ENCODE measurements at places on chromosomes 2 and 18.

GRCh38 chr2:46909771-46910419, 5.7 kb downstream of the MCFD2 start:
- peak; percentile 67 for DNase-seq

DNA sequence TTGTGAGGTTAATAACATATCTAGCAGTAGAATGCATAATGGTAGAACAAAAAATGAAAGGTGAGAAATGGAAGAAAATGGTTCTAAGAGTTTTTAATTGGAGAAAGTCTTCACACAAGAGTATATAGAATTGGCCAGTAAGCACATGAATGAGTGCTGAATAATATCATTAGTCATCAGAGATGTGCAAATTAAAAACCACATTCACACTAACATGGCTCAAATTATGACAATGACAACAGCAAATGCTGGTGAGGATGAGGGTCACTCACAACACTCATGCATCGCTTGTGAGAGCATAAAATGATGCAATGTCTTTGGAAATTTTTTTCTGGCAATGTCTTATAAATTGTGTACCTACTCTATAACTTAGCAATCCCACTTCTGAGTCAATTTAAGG, 1355.4 kb upstream of the ACVR2A start:
- DNase-seq: no peak

DNA sequence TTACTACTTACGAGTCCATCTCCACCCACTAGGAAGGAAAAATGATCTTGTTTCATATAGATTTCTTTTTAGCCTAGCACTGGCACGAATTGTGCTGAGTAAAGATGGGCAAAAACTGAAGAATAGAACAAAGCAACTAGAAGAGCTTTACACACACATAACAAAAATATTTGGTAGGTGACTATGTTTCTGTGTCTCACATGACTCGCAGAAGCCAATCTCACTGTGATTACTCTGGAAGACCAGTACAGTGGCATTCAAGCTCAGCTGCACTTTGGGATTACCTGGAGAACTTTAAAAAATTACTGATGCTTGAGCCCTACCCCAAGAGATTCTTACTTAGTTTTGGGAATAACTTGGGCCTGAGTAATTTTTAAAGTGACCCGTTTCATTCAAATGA, 378.7 kb downstream of the METTL4 start:
- no peak for DNase-seq

- peak; percentile 91 for DNase-seq
These were observed 217.2 kb downstream of the TNS1 start for GRCh38 chr2:217785544-217786045.

GRCh38 chr18:58538604-58539386, 90.1 kb downstream of the ALPK2 start:
- no peak for DNase-seq

DNA sequence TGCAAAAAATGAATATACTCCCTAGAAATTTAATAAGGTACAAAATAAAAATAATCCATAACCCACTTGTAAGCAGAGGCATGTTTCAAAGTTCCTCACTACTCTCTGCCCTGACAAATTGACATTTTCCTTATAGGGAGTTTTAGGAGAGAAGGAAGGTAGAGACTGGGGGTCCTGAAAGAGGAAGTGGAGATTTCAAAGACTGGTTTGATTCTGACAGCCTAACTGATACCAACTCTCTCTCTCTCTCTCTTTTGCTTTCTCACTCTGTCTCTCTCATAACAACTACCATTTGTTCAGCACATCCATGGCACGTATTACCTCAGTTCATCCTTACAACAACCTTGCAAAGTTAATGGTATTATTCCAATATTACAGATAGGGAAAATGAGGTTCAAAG, 18.6 kb downstream of the FZD7 start:
- no peak for DNase-seq

GRCh38 chr2:101296371-101296770, 12.1 kb downstream of the RNF149 start:
- peak; percentile 65 for DNase-seq

DNA sequence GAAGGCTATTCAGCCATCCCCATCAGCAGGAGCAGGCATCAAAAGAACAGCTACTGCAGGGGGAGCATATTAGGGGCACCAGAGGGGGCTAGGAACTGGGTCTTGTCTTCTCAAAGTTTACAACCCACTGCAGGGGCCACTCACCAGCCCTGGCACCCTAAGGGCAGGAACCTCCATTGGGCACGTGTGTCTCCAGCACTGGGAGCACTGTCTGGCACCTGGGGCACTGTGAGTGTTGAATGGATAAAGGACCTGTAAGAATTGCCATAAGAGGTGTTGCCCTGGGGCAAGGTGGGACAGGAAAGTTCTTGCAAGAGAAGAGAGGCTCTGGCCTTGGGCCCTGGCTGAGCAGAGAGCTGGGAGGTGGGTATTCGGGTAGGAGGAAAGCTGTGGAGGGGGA, 1.4 kb upstream of the STEAP3 start:
- no peak for DNase-seq

DNA sequence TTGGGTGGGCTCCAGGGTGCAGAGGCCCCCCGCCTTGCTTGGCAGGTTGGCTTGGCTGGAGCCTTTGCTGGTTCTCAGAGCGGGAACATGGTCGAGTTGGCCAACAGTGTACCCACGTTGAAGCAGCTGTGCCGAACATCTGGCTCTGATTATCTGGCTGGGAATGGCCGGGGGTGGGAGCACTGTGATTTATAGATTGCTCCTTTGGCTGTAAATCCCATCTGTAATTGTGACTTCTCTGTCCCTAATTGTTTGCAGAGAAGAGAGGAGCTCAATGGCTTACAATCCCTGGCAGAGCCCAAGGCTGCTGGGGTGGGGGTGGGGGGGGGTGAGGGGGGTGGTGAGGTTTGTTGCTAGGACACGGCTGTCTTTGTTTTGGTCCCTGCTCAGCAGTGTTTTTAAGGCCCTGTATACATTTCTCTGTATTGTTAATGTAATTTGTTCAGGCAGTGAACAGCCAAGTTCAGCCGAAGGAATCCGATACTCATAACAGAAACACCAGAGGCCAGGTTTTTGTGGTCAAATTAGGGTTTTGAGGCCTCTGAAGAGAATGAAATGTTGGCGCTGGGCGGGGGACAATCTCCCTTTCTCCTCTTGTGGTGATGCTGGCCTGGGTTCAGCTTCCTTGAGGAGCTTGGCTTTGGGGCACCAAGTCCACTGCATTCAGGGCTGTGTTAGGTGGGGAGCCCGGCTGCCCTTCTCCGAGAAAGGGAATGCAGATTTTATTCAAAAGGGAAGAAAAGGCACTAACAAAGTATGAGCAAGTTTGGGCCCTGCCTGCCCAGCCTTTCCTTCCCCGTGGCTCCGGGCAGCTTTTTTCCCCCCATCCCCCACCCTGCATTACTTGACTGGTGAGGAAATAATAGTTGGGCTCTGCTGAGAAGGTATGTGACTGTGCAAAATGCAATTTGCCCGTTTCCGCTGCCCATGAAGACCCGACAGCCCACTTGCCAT, 82.5 kb downstream of the TCF7L1 start:
- DNase-seq: peak; percentile 84

DNA sequence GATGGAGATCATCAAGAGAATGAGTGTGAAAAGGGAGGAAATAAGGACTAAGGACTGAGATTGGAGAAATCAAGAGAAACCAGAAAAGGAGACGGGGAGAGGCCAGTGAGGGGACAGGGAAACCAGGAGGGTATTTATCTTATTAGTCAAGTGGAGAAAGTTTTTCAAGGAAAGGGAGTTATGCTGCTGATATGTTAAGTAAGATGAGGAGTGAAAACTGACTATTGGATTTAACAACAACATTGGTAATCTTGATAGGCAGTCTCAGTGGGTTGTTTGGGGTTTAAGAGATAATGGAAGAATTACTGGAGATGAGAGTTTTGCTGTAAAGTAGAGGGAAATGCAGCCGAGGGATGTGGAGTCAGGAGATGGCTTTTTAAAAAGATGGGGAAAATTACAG, 30.6 kb downstream of the PIKFYVE start:
- DNase-seq: no peak

DNA sequence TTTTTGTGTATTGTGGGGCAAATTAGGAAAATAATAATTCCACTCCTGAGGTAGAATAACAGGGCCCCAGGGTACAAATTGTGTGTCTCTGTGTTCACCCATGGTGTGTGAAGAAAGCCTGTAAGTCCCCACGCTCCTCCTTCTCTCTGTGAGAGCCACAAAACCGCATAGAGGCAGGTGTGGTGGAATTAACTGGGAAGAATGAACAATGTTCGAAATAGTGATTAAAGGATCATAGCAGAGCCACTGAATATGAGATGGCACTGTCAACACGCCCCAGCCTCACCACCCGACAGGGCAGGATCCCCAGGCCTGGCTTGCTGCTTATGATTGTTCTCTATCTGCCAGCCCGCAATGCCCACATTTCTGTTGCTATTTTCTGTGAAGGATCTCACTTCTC, 14.1 kb downstream of the IL1RN start:
- no peak for DNase-seq

Measured in GM03348 (cell line).